ENCODE measurements at places on chromosomes 1 and 21. TPM values are rescaled to one million over a fixed set of nuclear protein-coding genes. Genes with fewer than 3 reads are reported as not detected.

Gene AADACL4
- not detected for total RNA-seq

Gene PPCS
- total RNA-seq, result 22.0 TPM

DNA sequence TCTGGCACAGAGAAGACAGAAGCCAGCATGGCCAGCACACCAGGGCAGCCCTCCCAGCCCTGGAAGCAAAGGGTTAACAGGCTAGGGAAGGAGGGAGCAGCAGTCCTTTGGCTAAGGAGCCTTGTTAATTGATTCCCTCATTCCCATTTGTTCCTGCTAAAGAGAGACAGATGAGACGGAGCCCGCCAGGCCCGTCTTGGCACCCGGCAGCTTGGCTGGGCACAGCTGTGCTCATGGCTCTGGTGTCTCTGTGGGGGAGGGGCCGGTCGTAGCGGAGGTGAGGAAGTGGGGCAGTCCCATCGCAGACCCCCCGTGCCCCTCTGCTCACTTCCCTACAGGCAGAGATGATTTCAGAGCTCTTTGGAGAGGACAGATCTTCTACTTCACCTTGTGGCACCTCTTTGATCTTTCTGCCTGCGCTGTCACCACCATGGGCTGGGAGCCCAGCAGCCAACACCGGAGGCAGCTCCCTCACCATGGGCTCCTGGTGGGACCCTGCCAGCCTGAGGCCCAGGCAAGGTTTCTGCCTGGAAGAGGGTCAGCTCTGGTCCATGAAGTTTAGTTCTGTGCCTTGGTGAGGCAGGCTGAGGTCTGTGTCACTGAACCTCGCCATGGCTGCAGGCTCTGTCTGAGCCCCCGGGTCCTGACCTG lies 38.0 kb downstream of the FOXO6 start:
- no peak for DNase-seq

Gene ZNF593OS
- not detected for total RNA-seq

Gene HES3
- not detected for total RNA-seq

- no peak for DNase-seq
Observed at GRCh38 chr1:64980745-64981600, 14.6 kb upstream of the JAK1 start.

DNA sequence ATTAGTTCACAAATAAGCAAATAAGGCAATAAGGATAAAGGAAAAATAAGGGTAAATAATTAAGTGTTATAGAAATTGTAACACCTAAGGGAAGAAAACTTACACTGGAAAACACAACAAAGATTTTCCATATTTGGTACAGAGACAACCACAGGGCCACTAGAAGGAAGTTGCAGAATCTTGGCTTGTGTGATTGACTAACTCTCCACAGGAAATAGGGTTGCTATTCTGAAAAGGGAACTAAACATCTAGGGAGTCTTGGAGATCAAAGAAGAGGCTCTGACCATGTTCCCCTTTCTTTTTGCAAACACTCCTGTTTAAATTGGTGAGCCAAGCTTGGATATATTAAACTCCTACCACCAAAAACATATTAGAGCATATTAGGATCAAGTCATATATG lies 59.1 kb downstream of the APCS start:
- DNase-seq, result no peak

DNA sequence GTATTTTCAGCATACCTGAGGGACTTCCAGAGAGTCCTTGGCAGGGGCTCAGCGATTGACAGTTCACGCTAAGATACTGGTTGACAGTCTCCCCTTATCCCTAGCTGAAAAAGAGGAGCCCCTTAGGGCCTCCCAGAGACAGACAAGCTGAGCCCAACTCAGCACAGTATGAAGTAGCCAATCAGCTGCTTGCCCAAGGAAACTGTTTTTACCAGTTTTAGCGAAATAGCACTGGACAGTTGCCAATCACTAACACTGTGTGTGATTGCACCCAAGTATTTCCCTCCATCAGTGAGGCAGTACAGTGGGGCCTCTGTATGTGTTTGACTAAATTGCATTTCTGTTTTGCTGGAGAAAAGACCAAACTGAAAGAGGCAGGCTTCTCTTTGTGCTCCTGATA lies 27.0 kb downstream of the KHDRBS1 start:
- no peak for DNase-seq

DNA sequence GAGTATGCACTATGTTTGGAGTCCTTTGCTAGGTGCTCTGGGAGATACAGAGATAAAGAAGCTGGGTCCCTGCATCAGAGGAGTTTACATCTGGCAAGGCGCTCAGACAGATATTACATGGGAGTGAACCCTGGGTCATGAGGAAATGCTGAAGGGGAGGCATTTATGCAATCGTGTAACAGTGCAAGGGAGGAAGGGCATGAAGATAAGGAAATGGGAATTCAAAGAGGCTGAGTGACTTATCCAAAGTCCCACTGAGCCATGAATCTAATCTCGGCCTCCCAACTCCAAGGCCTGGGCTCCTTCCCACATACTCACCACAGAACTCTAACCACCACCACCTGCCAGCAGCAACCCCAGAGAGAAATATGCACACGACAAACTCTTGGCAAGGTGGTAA lies 51.6 kb downstream of the FAM163A start:
- DNase-seq, result no peak

Gene S100A14
- 0.20 TPM for total RNA-seq

GRCh38 chr1:86551305-86551704 lies 4.4 kb downstream of the CLCA4 start:
- no peak for DNase-seq

- DNase-seq, result no peak
Observed at GRCh38 chr1:175873290-175873935, 130.0 kb upstream of the TNR start.

GRCh38 chr1:170692866-170693575 lies 29.1 kb downstream of the PRRX1 start:
- DNase-seq, result peak; percentile 41

- DNase-seq, result no peak
Observed at GRCh38 chr1:4367230-4367777, 287.1 kb upstream of the AJAP1 start.

Gene CD1E
- not detected for total RNA-seq

- DNase-seq, result no peak
Observed at GRCh38 chr1:147892216-147892615, 10.4 kb upstream of the GJA8 start.

GRCh38 chr1:232454227-232454886 lies 175.6 kb downstream of the SIPA1L2 start:
- no peak for DNase-seq

DNA sequence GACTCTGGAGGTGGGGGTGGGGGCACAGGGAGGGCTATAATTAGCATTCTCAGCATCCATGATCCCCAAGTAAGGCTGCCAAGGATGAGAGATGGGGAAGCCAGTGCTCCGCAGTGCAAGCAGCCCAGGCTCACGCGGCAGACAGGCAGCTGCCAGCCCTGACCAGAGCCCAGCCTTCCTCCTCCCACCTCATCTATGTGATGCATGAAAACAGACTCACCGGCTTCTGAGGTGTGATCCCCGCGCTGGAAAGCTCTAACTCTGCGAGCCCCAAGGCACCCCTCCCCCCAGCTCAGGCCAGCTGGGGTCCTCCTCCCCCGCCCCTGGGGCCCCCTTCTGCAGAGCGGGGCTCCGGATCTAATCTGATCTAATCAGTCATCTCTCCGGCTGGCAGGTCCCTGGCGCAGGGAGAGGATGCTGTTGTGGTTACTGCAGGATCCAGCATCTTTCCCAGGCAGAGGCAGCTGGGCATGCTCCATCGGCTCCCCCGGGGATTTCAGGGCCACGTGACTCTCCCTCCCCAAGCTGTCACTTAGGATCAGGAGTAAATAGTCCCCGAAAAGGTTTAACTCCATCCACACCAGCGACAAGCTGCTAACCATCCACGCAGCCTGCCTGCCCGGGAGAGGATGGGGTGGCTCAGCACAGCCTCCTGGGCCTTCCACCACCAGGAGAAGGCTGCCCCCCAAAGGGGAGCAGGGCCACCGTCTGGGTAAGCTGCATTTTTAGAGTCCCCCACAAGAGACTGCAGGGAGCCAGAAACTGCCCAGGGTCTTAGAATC lies at the start of gene PLEKHA6:
PLEKHA6 (minus strand) TSS at position 456 of the 782 bp plus-strand sequence. CDS start 86,202 bp downstream, outside the sequence.
- DNase-seq, result no peak

DNA sequence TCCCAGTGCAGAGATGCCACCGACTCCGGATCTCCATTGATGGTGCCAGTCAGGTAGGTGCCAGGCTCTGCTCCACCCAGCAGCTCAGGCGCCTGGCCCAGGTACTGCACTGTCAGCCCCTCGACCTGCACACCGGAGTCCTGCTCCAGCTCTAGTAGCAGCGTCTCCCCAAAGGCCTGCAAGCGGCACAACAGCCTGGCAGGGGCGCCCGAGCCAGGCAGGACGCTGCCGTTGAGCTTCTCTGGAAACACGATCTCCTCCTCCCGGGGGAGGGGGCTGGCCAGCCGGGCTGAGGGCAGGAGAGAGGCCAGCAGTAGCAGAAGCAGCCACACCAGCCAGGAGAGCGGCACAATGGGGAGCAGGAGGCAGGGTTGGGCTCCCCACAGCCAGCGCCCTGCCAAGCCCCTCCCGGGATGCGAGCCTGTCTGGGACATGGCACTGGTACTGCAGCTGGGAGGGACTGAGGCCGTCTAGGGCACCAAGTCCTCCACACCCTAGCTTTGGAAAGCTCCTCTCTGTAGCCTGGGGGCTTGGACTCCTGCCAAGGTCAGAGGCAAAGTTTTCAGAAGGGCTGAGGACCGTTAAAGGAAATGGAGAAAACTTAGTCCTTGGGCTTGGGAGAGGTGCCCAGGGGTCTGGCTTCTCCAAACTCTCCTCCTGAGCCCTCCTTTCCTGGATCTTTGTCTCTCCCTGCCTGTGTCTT lies 509 bp downstream of the ADAMTS4 start:
- DNase-seq, result no peak

DNA sequence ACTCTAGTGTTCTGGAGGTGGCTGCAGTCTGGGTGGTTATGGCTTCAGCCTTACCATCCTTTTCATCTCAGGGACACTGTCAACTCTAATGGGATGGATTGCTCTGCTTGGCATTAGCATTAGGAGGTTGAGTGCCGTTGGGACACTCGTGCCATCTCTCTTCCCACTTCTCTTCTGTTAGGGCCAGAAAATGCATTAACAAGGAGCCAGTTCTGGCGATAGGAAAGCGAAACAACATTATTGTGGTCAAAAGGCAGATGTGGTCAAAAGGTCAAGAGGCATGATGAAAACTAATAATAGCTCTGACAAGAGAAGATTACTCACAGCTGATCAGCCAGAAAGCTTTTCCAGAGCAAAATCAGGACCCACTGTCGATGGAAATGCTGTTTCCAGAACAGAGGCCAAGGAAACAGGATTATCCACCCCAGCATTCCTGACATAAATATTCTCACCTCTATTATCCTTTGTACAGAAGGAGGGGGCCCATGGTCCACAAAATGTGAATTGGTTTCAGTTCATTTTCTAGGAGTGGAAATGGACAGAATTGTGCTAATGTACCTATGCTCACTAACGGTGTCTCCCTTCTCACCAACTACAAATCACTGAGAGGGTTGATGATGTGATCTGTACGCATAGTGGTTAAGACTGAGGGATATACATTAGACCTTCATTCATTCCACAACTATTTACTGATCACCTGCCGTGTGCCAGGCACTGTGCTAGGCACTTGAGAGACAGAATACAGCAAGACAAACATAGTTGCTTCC lies 72.0 kb downstream of the ST6GALNAC5 start:
- DNase-seq, result no peak

- DNase-seq, result no peak
Observed at GRCh38 chr1:238171985-238172384, 281.3 kb upstream of the ZP4 start.

DNA sequence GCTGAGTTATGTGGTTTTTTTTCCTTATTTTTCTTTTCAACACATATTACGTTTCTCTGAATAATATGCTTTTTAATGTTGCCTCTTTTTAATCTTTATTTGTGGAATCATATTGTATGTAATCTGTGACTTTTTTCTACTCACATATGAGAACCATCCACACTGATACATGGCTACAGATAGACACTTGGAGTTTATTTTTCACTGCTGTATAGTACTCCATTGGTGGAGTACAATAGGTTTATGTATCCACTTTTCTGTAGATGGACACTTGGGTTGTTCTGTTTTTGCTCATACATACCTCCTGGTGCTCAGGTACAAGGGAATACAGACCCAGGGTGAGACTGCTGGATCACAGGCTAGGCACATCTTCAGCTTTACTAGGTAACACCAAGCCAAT lies 71.5 kb upstream of the ERG start:
- no peak for DNase-seq
